ENCODE measurements at places on chromosomes 6 and 20.

DNA sequence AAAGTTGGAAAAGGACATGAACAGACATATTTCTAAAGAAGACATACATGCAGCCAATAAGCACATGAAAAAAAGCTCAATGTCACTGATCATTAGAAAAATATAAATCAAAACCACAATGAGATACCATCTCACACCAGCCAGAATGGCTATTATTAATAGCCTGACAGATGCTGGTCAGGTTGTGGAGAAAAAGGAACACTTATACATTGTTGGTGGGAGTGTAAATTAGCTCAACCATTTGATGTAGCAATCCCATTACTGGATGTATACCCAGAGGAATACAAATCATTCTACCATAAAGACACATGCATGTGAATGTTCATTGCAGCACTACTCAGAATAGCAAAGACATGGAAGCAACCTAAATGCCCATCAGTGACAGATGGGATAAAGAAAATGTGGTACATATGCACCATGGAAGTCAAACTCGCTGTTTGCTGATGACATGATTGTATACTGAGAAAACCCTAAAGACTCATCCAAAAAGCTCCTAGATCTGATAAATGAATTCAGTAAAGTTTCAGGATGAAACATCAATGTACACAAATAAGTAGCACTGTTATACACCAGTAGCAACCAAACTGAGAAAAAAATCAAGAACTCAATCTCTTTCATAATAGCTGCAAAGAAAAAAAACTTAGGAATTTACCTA is 196.8 kb downstream of the ADGB start:
- no peak for DNase-seq

DNA sequence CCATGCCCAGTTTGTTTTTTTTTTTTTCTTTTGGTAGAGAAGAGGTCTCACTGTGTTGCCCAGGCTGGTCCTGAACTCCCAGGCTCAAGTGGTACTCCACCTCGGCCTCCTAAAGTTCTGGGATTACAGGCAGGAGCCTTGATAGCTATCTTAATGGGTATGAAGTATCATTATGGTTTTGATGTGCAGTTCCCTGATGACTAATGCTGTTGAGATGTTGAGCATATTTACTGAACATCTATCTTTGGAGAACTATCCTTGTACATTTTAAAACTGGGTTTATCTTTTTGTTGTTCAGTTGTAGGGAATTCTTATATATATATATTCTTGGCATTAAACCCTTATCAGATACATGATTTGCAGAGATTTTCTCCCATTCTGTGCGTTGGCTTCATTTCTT is 21.4 kb upstream of the MYL9 start:
- DNase-seq, result no peak

DNA sequence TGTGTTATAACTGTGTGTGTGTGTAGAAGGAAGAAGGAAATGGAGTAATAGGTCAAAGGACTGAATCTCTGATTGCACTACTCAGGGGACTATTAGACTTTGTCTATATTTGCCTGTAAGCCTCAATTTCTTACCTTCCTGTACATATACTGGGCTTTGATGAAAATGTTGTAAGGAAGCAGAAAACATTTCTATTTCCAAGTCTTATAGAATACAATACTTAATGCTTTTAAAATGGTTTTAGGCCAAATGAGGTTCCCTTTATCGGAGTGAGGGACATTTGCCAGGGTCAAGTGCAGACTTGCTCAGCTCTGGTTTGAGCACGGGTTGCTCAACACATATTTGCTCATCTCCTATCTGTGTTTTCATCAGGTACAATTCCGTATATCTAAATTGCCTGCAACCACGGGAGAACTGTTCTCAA is 28.3 kb downstream of the MEP1A start:
- DNase-seq, result no peak

DNA sequence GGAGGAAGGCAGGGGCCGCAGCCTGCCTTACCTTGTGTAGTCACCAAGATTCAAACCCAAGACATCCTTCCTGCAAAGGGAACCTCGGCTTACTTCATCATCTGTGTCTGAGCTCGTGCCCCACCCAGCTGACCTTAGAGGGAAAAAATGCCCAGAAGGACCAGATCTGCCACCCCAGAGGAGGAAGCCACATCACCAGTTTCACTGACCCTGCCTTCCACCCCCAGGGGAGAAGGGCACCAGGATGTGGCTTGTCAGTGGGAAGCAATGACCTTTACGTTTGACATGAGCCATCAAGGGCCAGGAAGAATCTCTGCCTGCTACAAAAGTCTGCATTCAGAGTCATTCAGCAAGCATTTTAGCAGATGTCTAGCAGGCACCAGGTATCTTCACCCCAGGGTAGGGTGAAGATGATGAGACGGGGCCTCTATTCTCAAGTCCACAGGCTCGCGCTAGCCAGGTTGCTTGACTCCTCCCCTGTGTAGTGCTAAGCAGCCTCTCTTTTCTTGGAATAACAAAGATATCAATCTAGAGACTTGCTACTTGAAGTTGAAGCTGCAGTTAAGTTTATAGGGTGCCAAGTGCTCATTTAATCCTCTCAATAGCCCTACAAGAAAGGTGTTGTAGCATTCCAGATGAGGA is 28.1 kb downstream of the HM13 start:
- peak; percentile 65 for DNase-seq

- no peak for DNase-seq
These were observed 2.6 kb downstream of the SYS1 start for GRCh38 chr20:45365444-45365970.

DNA sequence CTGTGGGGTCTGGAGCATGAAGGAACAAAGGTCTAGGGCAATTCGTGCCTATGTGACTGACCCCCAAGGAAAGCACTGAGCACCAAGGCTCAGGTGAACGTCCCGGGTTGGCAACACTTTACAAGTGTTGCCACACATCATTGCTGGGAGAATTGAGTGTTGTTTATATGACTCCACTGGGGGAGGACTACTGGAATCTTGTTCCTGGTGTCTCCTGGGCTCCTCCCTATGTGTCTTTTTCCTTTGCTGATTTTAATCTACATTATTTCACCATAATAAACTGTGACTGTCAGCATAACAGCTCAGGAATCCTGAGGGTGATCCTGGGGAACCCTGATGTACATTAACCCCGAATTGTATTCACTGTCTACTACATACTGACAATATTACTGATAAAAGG is 207.7 kb upstream of the BMP2 start:
- DNase-seq, result no peak

GRCh38 chr6:43616725-43617472 is 12.2 kb downstream of the GTPBP2 start:
- DNase-seq, result no peak

- no peak for DNase-seq
These were observed 2.3 kb downstream of the SNX9 start for GRCh38 chr6:157825243-157825904.

Measured in DND-41 (cell line).